ENCODE measurements at places on chromosomes 2 and 18. TPM values are rescaled to one million over a fixed set of nuclear protein-coding genes. Genes with fewer than 3 reads are reported as not detected.

Gene KANSL3
- 57.2 TPM for total RNA-seq

Gene SERPINB13
- total RNA-seq: not detected

GRCh38 chr2:178829299-178829960 is 22.2 kb upstream of the TTN start:
- no peaks in the 10 kb centered on the region for H3K36me3 ChIP-seq
- H3K4me1 ChIP-seq: no peaks in the 10 kb centered on the region
- no peak for DNase-seq
- H3K27me3 ChIP-seq: no peaks in the 10 kb centered on the region
- no peak overlapping the region for H3K4me3 ChIP-seq

DNA sequence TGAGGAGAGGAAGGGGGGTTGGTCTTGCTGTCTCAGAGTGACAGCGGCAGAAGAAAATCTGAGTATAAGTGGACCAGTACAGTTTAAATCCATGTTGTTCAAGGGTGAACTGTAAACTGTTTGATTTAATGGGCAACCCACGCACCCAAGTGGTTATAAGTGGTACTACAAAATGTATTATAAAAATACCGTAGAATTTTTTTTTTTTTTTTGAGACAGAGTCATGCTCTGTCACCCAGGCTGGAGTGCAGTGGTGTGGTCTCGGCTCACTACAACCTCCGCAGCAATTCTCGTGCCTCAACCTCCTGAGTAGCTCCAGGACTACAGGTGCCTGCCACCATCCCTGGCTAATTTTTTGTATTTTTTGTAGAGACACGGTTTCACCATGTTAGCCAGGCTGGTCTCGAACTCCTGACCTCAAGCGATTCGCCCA is 2.1 kb upstream of the CHCHD5 start:
- no peaks in the 10 kb centered on the region for H3K27me3 ChIP-seq
- H3K36me3 ChIP-seq: peaks cover 12% of the 10 kb centered on the region
- no peak overlapping the region for H3K4me3 ChIP-seq
- no peak overlapping the region for H3K27ac ChIP-seq
- DNase-seq: peak; percentile 81
- H3K4me1 ChIP-seq: peaks cover 33% of the 10 kb centered on the region

DNA sequence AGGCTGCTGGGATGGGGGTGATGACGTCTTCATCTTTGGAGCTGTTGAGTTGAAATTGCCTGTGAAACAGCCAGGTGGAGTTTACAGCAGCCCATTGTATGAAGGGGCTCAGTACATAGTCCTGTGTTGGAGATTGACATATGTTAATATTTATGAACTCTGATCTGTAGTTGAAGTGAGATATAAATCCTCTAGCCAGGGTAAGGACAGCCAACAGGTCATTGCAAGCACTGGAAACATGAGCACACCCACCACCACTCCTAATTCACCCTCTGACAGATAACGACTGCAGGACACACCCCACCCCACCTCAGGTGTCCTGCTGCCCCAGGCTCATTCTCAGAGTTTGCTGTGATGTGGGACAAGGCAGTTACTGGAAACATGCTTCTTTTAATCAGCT is 112.4 kb upstream of the TRIB2 start:
- H3K36me3 ChIP-seq: no peaks in the 10 kb centered on the region
- H3K4me3 ChIP-seq: no peak overlapping the region
- DNase-seq: no peak
- no peaks in the 10 kb centered on the region for H3K4me1 ChIP-seq

- H3K4me1 ChIP-seq: peaks cover 20% of the 10 kb centered on the region
- H3K27ac ChIP-seq: no peak overlapping the region
- H3K27me3 ChIP-seq: no peaks in the 10 kb centered on the region
These were observed 46.9 kb upstream of the CD28 start for GRCh38 chr2:203659331-203660049.

Gene OR6B2
- total RNA-seq: not detected

DNA sequence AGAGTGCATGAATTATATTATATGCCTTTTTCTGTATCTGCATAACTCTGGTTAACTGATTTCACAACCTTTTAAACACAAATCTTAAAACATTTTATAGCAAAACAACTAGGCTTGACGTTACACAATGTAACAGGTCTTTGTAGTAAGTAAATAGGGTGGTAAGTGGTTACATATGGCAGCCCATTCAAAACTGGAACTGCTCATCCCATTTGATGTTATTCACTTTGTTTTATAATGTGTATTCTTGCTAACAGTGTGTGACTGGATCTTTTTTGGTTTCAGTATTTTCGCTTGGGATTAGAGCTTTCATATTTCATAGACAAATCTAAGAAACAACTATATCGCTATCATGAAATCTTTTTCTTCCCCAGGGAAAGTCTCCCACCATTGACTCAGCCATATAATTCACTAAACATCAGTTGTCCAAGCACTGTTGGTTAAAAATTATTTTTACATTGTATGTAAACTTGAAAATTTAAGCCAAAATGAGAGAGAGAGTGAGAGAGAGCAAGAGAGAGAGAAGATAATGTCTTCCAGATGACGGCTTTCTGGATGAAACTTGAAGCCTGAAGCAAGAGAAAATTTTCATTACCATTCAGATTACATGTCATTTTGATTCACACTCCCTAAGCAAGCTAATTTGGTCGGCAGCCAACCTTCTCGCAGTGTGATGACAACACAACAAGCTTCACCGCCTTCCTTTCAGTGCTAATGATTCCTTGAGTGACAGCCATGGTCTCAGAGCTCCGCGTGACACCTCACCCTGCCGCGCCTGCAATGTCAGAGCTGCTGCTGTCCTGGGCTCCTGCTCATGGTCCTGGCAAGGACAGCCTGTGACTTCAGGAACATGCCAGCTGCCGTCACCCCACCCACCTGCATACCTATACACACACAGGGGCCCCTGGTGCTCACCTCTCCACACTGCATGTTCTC is 946.9 kb upstream of the SOX11 start:
- H3K27me3 ChIP-seq: no peaks in the 10 kb centered on the region
- no peaks in the 10 kb centered on the region for H3K4me1 ChIP-seq
- H3K4me3 ChIP-seq: no peak overlapping the region
- no peak overlapping the region for H3K27ac ChIP-seq

GRCh38 chr2:199462956-199463692 is 5.4 kb upstream of the SATB2 start:
- peak; percentile 71 for DNase-seq
- H3K4me3 ChIP-seq: peak overlapping the region; percentile 35
- H3K36me3 ChIP-seq: no peaks in the 10 kb centered on the region
- no peak overlapping the region for H3K27ac ChIP-seq
- H3K4me1 ChIP-seq: peaks cover 49% of the 10 kb centered on the region

- H3K4me1 ChIP-seq: peaks cover 18% of the 10 kb centered on the region
- DNase-seq: peak; percentile 68
- no peak overlapping the region for H3K4me3 ChIP-seq
- H3K27ac ChIP-seq: peak overlapping the region; percentile 65
- no peaks in the 10 kb centered on the region for H3K36me3 ChIP-seq
- no peaks in the 10 kb centered on the region for H3K27me3 ChIP-seq
These were observed 22.6 kb upstream of the FZD5 start for GRCh38 chr2:207792244-207792785.

GRCh38 chr18:62339106-62339988 is 14.2 kb downstream of the TNFRSF11A start:
- no peak for DNase-seq
- H3K27ac ChIP-seq: peak overlapping the region; percentile 37
- H3K4me3 ChIP-seq: no peak overlapping the region
- no peaks in the 10 kb centered on the region for H3K36me3 ChIP-seq

Gene ANXA4
- total RNA-seq: 107 TPM

Gene MAP3K2
- total RNA-seq: 50.2 TPM

Gene PLCD4
- 33.6 TPM for total RNA-seq

Gene SFXN5
- 38.5 TPM for total RNA-seq
